Activated CD8-positive, alpha-beta memory T cell treated with anti-CD3 and anti-CD28 coated beads for 24 hours (primary cell): ENCODE measurements at places on chromosomes 5 and 9.

GRCh38 chr5:78726003-78726402 lies 77.4 kb upstream of the LHFPL2 start:
- DNase-seq, result no peak

- DNase-seq, result no peak
These were observed 97.9 kb upstream of the EQTN start for GRCh38 chr9:27394826-27395201.

DNA sequence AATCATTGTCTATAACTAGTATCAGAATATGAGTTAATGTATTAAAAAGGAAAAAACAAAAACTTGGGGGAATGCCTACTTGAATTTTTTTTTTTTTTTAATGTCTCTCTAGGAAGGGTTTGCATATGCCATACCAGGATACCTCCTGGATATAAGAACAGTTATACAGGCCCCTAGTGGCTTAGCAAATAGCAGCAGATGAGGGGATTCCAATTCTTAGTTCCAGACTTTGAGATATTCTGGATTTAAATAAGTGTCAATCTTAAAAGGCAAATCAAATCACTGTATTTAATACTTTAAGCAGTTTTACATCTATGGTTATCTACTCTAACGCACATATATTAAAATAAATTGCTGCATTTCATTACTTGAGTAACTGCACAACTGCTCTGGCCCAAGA lies 1055.5 kb upstream of the DMAC1 start:
- DNase-seq, result no peak

- no peak for DNase-seq
These were observed 105.0 kb downstream of the ACTL7B start for GRCh38 chr9:108750661-108751215.

DNA sequence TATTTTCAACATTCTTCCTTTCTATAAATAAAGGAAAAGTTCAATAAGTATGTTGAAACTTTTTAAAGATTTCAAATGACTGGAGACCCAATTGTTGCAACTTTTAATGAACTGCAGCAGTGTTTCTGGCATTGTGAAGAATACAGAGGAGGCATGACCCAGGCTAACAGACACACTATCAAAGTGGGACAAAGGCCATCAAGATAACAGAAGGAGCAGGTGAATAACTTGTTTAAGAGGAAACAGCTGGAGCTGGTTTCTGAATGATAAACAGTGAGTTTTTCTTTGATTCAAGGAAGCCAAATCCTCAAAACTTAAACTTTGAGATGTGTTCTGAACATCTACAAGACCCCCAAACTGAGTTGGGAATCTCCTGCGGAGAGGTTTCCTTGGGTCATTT lies 734.6 kb downstream of the TLR4 start:
- DNase-seq, result no peak

GRCh38 chr9:124843456-124844034 lies 9.7 kb upstream of the WDR38 start:
- no peak for DNase-seq

GRCh38 chr9:134190232-134191121 lies 26.1 kb upstream of the RNU6ATAC start:
- DNase-seq, result no peak
